Osteoblast (primary cell): ENCODE measurements at places on chromosomes 11 and 22. TPM values are rescaled to one million over a fixed set of nuclear protein-coding genes. Genes with fewer than 3 reads are reported as not detected.

Gene DGCR6
- 0.59 and 1.1 TPM in 2 replicates for total RNA-seq

Gene TMPRSS6
- not detected in 2 replicates for total RNA-seq

Gene PES1
- 61.6 and 64.8 TPM in 2 replicates for total RNA-seq

Gene SYT12
- 4.0 and 4.1 TPM in 2 replicates for total RNA-seq

Gene OR5D14
- not detected in 2 replicates for total RNA-seq

Gene RBMXL2
- total RNA-seq, result not detected in 2 replicates

Gene OR8D1
- not detected in 2 replicates for total RNA-seq

Gene SREBF2
- 71.6 and 80.3 TPM in 2 replicates for total RNA-seq

Gene KRTAP5-1
- not detected in 2 replicates for total RNA-seq

Gene RAB36
- 7.6 and 8.5 TPM in 2 replicates for total RNA-seq

Gene PANX2
- under 0.01 and 0.29 TPM in 2 replicates for total RNA-seq

Gene SLC22A8
- not detected in 2 replicates for total RNA-seq

Gene PRR33
- not detected in 2 replicates for total RNA-seq

Gene CATSPERZ
- total RNA-seq, result 0.29 TPM in 1 of 2 replicates, not detected in the other

Gene C11orf52
- 1.2 and 1.4 TPM in 2 replicates for total RNA-seq

Gene CTSD
- total RNA-seq, result 491 and 519 TPM in 2 replicates

Gene HPS4
- 47.4 and 47.7 TPM in 2 replicates for total RNA-seq

Gene CRYBB3
- total RNA-seq, result not detected in 2 replicates

Gene C11orf42
- not detected in 2 replicates for total RNA-seq

Gene ARHGAP32
- 25.3 and 33.6 TPM in 2 replicates for total RNA-seq

Gene SCGB1A1
- not detected in 2 replicates for total RNA-seq

Gene VWA5A
- 12.3 and 17.4 TPM in 2 replicates for total RNA-seq

Gene PYGM
- total RNA-seq, result 0.29 and 0.36 TPM in 2 replicates

Gene JOSD1
- 82.2 and 86.1 TPM in 2 replicates for total RNA-seq

Gene KDM4D
- 0.72 and 0.88 TPM in 2 replicates for total RNA-seq

Gene MIOX
- under 0.01 TPM in 1 of 2 replicates, not detected in the other for total RNA-seq

Gene FERMT3
- total RNA-seq, result 0.59 and 1.1 TPM in 2 replicates

Gene DNAJB7
- not detected in 2 replicates for total RNA-seq

Gene UPK3A
- total RNA-seq, result not detected in 2 replicates

Gene MS4A7
- total RNA-seq, result under 0.01 and 0.36 TPM in 2 replicates

Gene C11orf65
- total RNA-seq, result 1.1 and 1.5 TPM in 2 replicates

Gene C1QTNF4
- 0.36 TPM in 1 of 2 replicates, not detected in the other for total RNA-seq

Gene SMTN
- total RNA-seq, result 30.6 and 31.5 TPM in 2 replicates

Gene CCDC81
- total RNA-seq, result 0.36 and 0.88 TPM in 2 replicates

Gene APOL3
- 12.1 and 13.8 TPM in 2 replicates for total RNA-seq

Gene GUCY1A2
- under 0.01 and 0.29 TPM in 2 replicates for total RNA-seq

Gene TRPM5
- total RNA-seq, result under 0.01 TPM in 1 of 2 replicates, not detected in the other

Gene TNNT3
- not detected in 2 replicates for total RNA-seq

Gene OR1S2
- total RNA-seq, result not detected in 2 replicates

Gene PNPLA3
- 8.3 and 14.1 TPM in 2 replicates for total RNA-seq

Gene FGF3
- not detected in 2 replicates for total RNA-seq
